AG04450 (cell line): ENCODE measurements at places on chromosomes 12 and 14.
A peak's percentile ranks its signal among the peaks of the same experiment; 100 is the strongest.

GRCh38 chr14:30638926-30639325, 16.8 kb downstream of the SCFD1 start:
- no peak for DNase-seq

DNA sequence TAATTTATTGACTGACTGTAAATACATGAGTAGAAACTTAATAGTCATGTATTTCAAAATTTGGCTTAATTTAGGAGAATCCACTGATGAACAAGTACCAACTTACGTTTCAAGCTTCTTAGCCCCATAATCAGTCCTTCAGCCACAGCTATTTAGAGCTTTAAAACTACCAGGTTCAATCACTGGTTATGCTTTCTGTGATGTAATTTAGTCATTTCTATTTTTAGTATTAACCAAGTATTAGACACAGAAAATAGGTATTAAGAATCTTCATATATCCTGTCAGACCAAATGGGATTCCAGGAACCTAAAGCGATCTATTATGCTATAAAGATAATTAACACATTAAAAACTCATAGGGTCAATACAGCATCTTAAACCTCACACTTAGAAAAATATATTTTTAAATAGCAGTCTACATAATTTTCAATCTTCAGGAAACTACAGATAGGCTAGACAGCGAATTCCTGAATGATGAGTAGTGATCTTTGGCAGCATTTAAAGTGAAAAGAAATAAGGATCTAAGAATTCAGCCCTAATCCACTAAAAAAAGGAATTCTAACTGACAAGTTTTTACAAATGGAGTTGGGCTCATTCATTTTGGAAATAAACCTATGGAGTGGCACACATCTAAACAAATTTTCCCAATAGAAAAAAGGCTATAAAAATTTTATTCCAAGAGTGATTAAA, 51.5 kb downstream of the ZC3H14 start:
- peak; percentile 21 for DNase-seq

- no peak for DNase-seq
These were observed 122.9 kb upstream of the ATP2B1 start for GRCh38 chr12:89831310-89832095.

DNA sequence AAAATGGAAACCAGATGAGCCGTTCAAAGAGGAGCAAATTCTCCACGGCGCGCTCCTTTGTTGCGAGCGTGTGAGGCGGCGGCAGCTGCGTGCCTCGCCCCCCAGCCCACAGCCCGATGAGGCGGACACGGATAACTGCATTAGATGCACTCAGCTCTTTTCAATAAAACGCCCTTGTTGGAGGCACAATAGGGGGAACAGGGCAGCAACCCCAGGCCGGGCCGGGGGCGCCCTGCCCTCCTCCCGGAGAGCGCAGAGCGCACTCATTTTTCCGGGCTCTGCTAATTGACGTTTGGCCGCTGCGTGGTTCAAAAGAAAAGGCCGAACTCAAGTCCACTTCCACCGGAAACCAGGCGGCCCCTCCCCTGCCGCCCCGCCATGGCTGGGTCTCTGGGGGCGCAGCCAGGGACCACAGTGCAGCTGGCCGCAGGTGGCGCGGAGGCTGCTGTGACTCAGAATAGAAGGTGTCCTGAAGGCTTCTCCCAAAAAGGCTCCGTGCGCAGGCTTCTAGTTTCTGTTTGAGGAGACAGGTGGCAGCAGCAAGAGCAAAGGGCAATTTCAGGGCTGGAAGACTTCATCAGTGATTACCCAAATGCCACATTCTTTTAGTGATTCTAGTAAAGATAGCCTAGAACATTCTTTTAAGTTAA, 29.0 kb upstream of the SMOC1 start:
- no peak for DNase-seq

DNA sequence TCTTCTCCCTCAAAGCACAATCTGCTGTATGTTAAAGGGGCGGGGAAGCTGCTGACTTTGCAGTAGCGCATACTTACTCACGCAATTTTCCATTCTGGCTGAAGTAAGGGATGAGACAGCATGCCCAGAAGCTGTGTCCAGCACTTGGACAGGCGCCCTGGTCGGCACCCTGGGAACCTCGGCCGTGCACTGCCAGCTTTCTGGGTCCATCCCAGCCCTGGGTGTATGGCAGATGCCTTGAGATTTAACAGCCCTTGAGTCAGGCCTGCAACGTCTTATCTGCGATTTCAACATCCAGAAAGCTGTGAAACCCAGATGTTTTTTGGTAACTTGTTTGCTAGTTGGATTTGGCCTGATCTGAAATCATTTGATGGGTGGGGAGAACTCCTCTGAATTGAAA, 16.1 kb downstream of the EML1 start:
- peak; percentile 41 for DNase-seq

- DNase-seq = no peak
These were observed 353.7 kb downstream of the APAF1 start for GRCh38 chr12:98998697-98999299.

- DNase-seq = no peak
These were observed 7.5 kb downstream of the KLRG1 start for GRCh38 chr12:8996682-8997405.

- no peak for DNase-seq
These were observed 71.1 kb downstream of the ARL6IP4 start for GRCh38 chr12:123051556-123051955.

GRCh38 chr12:12473223-12473622, 89.4 kb downstream of the DUSP16 start:
- DNase-seq = no peak

DNA sequence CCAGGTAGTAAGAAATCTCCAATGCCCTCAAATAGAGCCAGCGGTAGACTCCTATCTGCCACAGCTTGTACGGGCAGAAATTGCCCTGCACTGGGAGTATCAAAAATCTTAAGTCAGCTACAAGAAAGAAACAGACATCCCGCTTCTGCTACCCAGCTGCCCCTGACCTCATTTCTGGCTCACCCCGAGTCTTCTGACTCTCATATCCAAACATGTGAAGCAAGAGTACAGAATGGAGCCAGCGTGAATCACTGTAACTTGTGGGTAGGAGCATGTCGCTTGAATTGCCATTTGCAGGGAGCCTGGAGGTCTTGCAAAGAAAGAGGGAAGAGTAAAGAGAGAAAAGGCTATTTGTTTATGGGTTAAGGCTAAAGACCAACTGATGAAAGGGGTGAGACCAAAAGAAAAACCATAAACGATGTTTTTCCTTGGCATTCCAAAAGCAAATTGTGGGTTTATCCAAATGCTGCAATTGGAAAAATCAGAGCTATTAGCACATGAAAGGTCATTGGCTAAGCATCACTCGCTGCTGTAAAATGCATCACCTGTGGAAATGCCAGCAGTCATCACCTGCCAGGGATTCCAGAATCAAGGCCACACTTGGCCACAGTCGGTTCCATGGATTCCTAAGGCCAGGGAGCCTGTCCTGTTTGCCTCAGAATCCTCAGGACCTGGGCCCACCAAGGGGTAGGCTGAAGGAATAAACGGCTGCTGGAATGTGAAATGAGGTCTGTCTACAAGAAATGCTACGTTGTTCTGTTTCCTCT, 86.6 kb downstream of the FOXN3 start:
- peak; percentile 79 for DNase-seq
